ENCODE measurements at places on chromosomes 1 and 21. TPM values are rescaled to one million over a fixed set of nuclear protein-coding genes. Genes with fewer than 3 reads are reported as not detected.

ANGPTL7 gene
- 6.2 TPM for total RNA-seq

IFFO2 gene
- total RNA-seq, result 2.0 TPM

APOBEC4 gene
- total RNA-seq, result not detected

GTF2B gene
- 37.9 TPM for total RNA-seq

TPTE gene
- not detected for total RNA-seq

CFAP74 gene
- total RNA-seq, result not detected

OR2L13 gene
- not detected for total RNA-seq

PRDM16 gene
- 1.1 TPM for total RNA-seq

SHE gene
- total RNA-seq, result 28.2 TPM

CFAP45 gene
- total RNA-seq, result 1.3 TPM

SPRR1A gene
- not detected for total RNA-seq

DNAI4 gene
- total RNA-seq, result 2.6 TPM

ATP1A4 gene
- not detected for total RNA-seq

SPRR1B gene
- not detected for total RNA-seq

ZNF678 gene
- total RNA-seq, result 8.1 TPM

SNAPIN gene
- 74.0 TPM for total RNA-seq

CRNN gene
- not detected for total RNA-seq

RGS13 gene
- total RNA-seq, result 0.19 TPM

Data from subcutaneous adipose tissue (tissue), 4 donors.